ENCODE measurements at places on chromosomes 6 and 20.
A peak's percentile ranks its signal among the peaks of the same experiment; 100 is the strongest.

GRCh38 chr6:169923468-169924464, 172.3 kb downstream of the ERMARD start:
- no peak for DNase-seq

DNA sequence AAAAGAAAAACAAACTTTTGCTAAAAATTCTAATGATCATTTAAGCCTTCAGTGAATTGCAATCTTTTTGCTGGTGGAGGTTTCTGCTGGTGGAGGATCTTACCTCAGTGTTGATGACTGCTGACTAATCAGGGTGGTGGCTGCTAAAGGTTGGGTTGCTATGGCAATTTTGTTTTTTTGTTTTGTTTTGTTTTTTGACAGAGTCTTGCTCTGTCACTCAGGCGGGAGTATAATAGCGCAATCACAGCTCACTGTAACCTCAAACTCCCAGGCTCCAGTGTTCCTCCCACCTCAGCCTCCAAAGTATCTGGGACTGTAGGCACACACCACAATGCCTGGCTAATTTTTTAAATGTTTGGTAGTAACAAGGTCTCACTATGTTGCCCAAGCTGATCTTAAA, 94.7 kb downstream of the ANKRD6 start:
- DNase-seq, result no peak

GRCh38 chr6:6811128-6812009, 222.8 kb downstream of the LY86 start:
- peak; percentile 93 for DNase-seq

- DNase-seq, result no peak
Measured at GRCh38 chr6:71420693-71421328, 132.2 kb downstream of the OGFRL1 start.

DNA sequence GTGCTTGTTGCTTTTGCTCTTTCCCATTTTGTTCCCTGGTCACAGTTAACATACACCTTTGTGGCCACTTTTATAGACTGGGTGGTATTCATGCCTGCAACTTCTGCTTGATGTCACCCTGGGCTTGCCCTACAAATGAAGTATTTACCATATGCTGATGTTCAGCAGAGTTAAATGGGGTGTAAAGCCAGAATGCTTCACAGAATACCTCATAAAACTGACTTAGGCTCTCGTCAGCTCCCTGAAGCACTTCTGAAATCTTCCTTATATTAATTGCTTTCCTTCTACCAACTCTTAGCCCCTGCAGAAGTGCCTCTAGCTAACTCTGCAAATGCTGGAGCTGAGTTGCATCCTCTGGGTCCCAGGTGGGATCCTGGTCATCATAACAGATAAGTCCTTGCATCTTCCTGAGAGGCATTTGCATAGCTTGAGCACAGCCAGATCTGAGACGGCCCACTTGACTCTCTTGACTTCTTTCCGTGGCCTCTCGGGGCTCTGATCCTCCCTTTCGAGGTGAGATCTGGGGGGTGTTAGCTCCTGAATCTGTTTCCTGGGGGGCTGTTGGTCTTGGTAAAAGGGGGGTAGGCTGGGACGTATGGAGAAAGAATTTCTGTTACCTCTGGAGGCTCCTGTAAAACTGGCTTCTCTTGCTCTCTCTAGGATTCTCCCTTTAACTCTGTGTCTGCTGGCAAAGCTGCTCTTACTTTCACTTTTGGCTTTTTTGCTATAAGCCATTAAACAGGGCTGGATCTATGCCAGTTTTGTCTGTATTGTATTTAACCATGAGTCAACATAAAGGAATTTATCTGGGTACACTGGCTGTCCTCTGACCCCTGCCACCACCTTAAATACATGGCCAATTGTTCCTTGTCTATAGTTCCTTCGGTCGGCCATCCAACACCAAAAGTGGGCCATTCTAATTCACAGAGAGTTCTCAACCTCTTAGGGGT, 223.0 kb upstream of the SYNCRIP start:
- peak; percentile 5 for DNase-seq

GRCh38 chr6:145886228-145886956, 71.8 kb upstream of the FBXO30 start:
- DNase-seq, result no peak

GRCh38 chr6:154604119-154604518, 93.6 kb upstream of the CNKSR3 start:
- DNase-seq, result no peak

- DNase-seq, result no peak
Measured at GRCh38 chr6:3355358-3356055, 96.8 kb downstream of the PSMG4 start.

- no peak for DNase-seq
Measured at GRCh38 chr6:8260610-8261009, 158.3 kb upstream of the EEF1E1 start.

DNA sequence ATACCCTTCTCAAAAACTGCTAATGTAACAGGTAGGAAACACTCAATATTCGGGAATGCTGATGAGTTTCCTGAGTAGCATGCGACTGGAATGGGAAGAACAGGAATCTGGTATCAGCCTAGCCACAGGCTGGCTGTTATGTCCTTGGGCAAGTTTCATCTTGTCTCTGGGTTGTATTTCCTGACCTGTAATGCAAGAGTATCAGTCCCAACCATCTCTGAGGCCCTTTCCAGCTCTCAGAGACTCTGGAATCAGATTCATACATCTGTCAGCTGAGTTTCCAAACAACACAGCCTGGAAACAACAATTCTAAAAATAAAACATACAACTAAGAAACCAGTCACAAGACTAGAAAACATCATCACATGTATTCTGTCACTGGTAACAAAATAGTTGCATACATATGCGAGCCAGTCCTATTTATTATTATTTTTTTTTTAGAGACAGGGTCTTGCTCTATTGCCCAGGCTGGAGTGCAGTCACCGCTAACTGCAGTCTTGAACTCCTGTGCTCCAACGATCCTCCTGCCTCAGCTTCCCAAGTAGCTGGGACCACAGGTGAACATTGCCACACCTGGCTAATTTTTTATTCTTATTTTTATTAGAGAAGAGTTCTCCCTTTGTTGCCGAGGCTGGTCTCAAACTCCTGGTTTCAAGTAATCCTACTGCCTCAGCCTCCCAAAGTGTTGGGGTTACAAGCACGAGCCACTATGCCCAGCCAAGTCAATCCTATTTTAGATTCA, 16.7 kb upstream of the TFAP2A start:
- DNase-seq, result peak; percentile 97

All from keratinocyte (primary cell).